Naive thymus-derived CD8-positive, alpha-beta T cell (primary cell): ENCODE measurements at places on chromosomes 16 and 17.

- no peak for DNase-seq
Observed at GRCh38 chr17:75367312-75367711, 38.2 kb downstream of the GRB2 start.

GRCh38 chr16:82464187-82464586, 162.6 kb upstream of the CDH13 start:
- DNase-seq = no peak

DNA sequence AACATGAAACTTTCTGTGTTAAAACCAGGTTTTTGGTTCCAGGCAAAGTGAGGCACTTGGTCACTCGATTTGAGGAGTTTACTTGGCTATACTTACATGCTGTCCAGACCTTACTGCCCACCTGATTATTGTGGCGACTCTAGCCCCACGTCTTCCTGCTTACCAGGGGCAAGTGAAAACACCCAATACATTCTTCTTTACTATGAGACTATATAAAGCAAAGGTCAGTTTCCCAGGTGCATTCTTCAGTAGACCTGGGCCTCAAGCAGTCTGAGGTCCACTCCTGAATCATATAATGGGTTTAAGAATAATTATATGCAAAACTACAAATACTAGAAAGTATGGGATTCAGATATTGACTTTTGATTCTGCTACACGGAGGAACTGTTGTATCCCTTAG, 86.2 kb downstream of the EFCAB5 start:
- DNase-seq = no peak

DNA sequence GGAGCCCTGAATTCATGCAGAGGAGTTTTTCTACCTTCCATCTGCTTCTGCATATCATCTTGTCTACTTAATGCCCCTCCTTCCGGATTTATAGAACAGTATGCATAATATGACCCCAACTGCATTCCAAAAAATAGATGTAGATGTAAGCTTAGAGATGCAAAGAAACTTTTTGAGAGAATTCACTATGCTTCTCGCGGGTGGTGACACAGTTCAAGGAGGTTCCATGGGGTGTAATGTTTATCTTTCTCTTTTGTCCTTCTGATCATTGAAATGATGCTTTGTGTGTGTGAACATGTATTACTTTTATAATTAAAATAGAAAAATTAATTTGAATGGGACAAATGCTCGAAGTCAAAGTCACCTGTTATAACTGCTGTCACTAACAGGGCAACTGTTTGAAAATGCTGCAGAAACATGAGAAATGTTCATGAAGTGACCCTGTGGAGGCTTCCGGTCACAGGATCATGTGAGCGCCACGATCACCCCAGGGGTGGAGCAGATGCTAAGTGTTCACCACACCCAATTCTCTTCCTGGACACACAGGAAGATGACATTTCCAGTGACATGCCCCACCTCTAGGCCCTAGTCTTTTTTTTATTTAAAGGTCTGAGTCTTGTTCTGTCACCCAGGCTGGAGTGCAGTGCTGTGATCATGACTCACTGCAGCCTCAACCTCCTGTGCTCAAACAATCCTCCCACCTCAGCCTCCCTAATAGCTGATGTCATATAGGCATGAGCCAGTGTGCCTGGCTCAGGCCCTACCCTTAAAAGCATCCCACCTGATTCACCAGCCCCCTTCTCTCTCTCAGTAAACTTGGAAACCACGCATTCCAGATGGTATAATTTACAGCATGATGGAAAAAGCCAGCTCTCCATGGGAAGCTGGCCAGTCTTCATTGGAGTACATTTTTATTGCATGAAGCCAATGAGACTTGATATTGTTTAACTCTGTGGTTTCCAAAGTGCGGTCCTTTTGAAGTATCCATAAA, 21.0 kb upstream of the AGRP start:
- peak; percentile 31 for DNase-seq

DNA sequence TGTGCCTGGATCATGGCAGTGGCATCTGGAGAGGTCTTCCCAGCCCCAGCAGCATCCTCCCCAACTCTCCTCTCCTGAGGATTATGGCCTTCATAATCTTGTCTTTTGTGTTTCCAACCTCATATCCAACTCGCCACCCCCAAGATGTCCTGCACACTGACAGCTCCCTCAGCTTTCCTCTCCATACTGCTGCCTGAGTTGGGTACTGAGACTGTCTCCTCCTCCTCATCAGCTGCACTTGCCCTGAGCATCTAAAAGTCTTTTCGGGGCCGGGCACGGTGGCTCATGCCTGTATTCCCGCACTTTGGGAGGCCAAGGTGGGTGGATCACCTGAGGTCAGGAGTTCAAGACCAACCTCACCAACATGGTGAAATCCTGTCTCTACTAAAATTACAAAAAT, 2.0 kb downstream of the CD300LB start:
- DNase-seq = no peak

GRCh38 chr17:39820541-39820940, 43.6 kb downstream of the IKZF3 start:
- DNase-seq = no peak

- DNase-seq = no peak
Observed at GRCh38 chr17:49951362-49952082, 17.5 kb upstream of the DLX4 start.

GRCh38 chr17:15233022-15233805, 31.9 kb downstream of the PMP22 start:
- DNase-seq = no peak

- no peak for DNase-seq
Observed at GRCh38 chr17:68169840-68170239, 78.0 kb upstream of the AMZ2 start.

DNA sequence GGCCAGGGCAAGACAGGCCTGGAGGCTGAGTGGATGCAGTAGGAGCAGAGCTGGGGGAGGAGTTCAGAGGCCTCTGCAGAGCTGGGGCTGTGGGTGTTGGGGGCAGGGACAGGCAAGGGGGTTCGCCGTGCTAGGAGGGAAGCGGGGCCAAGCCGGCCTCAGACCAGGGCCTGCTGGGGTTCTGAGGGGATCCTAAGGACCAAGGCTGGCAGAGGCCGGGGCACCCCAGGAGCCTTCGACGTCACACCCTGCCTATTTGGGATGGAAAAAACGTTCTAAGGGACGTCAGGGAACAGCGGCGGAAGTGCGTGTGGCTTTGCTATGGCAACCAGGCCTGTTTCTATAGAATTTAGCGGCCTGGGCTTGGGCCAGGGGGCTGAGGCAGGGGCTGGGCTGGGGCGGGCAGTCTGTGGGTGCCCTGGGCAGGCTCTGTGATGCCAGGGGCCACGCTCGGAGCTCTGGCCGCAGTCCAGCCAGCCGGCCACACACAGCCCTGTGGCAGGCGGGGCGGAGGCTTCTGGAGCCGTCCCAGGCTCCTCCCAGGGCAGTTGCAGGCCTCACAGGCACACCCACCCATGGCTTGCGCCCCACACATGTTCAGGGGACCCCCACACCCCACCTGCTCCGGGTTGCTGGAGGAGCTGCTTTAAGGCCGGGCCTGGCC, 3.7 kb downstream of the TRAF7 start:
- no peak for DNase-seq

GRCh38 chr17:14794961-14795360, 470.2 kb downstream of the PMP22 start:
- DNase-seq = no peak

DNA sequence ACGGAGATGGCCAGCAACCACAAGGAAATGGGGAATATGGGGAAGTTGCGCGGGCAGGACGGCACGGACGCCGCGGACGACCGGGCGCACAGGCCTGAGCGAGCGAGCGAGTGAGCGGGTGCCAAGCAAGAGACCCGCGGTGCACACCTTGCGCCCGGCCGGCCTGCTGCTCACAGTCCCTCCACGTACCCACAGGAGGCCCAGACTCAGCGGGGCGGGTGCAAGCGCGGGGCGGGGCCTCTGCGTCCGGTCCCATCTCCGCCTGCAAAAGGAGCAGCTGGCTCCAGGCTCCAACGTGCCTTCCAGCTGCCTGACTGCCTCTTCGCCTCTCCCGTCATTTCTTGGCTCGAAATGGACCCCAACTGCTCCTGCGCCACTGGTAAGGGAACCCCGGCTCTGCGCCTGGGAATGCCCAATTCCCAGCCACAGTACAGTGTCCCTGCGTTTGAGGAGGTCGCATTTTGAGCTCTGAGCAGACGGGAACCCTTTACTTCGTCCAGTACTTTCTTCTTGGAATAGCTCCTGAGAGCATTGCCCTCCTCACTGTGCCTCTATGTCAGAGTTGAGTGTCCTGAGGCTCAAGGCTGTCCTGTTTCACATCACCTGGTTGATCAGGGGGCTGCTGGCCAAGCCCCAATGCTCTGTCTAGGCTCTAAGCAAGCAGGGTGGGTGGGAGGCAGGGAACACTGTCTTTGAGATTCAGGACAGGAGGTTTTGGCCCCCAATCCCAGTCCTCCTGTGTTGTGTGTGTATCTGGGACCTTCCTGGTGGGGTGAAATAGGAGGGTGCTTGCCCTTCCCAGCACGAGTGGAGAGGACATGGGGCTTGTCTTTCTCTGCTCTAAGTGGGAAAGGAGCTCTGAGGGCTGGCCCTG, 8.1 kb upstream of the MT1E start:
- DNase-seq = peak; percentile 23

DNA sequence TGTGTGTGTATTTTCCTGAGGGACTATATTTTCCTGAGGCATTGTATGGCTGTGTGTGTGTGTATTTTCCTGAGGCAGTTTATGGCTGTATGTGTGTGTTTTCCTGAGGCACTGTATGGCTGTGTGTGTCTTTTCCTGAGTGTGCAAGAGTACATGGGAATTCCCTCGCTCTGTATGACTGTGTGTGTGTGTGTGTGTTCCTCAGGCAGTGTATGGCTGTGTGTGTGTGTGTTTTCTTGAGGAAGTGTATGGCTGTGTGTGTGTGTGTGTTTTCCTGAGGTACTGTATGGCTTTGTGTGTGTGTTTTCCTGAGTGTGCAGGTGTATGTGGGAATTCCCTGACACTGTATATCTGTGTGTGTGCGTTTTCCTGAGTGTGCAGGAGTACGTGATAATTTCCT, 4.1 kb downstream of the ZNF778 start:
- no peak for DNase-seq

DNA sequence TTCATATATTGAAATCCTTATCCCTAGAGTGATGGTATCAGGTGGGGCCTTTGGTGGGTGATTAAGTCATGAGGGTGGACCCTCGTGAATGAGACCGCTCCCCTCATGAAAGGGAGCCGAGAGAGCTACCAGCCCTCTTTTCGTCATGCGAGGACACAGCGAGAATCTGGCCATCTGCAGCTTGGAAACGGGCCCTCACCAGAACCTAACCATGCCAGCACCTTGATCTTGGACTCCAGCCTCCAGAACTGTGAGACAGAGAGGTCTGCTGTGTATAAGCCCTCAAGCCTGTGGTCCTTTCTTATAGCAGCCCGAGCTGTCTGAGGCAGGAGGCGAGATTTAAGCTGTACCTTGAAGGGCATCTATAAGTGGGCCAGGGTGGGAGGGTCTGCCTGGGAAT, 23.7 kb upstream of the ACSF3 start:
- no peak for DNase-seq

DNA sequence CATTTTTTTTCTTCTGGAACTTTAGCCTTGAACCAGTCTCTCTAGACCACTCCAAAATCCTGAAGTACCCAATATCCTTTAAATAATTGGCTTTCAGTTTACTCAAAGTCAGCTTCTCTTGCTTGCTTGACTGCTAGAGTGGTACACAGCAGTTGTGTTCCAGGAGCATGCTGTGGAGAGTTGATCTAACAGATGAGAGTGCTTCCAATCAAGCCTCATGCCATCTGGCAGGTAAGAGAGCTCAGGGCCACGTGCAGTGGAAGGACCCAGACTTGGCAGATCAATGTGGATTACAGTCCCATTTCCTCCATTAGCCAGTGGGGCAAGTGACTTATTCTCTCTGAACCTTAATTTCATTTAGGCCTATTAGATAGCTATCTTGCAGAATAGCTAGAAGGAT, 15.7 kb downstream of the CNEP1R1 start:
- DNase-seq = no peak

- DNase-seq = no peak
Observed at GRCh38 chr16:56960681-56961281, 969 bp upstream of the CETP start.

- DNase-seq = no peak
Observed at GRCh38 chr17:74049167-74049966, 154.1 kb upstream of the RPL38 start.

DNA sequence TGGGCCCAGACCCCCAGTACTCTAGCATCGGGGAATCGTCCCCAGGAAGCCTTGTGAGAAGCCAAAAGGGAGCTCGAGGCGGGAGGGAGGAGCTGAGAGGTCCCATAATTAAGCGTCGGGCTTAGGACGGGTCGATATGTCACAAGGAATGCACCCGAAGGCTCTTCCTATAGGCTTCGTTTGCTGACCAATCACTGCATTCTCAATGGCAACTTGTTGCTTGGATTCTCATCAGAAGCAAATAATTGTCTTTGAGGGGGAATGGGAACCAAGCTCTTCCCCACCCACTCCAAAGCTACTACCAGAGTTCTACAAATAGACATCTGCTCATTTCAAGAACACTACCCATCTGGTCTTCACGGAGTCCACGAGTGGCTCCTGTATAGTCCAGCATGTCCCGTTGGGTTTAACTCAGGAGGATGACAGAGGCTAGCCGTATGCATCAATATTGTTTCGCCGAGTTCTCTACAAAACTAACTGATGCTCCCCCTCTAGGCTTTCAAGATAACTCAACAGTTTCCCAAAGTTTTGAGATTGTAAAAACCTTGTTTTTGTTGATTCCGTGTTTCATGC, 628 bp upstream of the BLMH start:
- no peak for DNase-seq

GRCh38 chr17:10843811-10844210, 5.9 kb upstream of the PIRT start:
- DNase-seq = no peak
